NCI-H774 (cell line): ENCODE measurements at places on chromosomes 1 and 21.
A peak's percentile ranks its signal among the peaks of the same experiment; 100 is the strongest.

- no peak for DNase-seq
These were observed 1020.2 kb downstream of the TTLL7 start for GRCh38 chr1:82978461-82979324.

- no peak for DNase-seq
These were observed 104.7 kb downstream of the DISC1 start for GRCh38 chr1:231731268-231731667.

DNA sequence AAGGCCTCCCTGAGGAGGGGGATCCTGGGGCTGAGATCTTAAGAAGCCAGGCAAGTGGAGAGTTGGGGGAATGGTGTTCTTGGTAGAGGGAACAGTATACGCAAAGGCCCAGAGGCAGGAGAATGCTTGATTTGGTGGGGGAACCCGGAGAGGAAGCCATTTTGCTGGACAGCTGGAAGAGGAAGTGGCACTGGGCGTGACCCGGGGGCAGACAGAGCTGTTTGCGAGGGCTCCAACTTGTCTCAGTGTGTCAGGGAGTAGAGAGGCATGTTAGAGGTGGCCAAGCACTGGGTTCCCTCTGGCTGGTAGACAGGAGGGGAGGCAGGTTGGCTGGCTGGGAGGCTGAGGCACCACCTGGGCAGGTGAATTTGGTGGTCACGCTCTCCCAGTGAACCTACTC is 96.3 kb upstream of the ACTL8 start:
- no peak for DNase-seq

DNA sequence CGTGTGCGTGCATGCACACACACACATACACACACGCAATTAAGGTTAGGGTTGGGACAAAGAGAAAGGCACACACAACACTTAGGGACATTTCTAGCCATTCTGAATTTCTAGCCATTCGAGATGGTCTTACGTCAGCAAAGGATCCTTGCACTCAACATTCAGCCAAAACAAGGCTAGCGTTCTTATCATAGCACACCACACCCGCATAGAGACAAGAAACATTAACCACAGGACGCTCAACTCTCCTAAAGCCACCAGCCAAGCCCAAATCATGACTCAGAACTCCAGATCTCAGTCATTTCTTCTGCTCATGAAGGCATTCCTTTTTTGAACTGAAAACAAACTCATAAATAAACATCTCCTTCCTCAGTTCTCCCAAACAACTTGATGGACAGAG is 106.8 kb downstream of the LMO4 start:
- no peak for DNase-seq

DNA sequence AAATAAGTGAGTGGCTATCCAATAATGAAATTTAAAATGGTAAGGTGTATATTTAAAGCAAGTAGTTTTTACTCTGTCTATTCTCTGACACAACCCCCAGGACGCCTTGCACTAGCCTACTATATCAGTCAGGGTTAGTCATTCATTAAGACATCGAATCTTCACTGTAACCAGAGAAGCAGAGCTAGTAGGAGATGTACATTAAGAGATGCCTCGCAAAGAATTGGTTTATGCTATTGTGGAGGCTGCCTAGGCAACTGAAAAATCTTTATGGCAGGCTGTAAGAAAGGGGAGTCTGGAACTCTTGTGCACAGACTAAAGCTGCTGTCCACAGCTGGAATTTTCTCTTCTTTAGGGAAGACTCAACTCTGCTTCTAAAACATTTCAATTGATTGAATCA is 28.8 kb downstream of the NTNG1 start:
- no peak for DNase-seq

DNA sequence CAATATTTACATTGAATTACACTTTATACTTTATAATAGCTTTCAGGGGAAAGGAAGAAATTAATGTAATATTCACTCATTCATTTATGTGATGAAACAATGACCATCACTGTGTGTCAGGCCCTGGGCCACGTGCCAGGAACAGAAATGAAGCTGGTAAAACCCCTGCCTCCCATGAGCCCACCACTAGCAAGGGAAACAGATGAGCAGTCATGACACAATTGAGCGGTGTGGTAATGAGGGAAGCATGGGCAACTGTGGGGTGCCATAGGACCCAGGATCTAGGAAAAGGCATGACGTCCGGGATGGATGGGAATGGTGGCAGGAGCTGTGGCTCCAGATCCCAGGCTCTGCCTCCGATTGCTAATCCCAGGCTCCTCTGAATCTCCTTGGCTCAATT is 17.0 kb upstream of the SLC5A9 start:
- no peak for DNase-seq

GRCh38 chr1:109508873-109509175 is 703 bp downstream of the AMIGO1 start:
- DNase-seq: no peak

DNA sequence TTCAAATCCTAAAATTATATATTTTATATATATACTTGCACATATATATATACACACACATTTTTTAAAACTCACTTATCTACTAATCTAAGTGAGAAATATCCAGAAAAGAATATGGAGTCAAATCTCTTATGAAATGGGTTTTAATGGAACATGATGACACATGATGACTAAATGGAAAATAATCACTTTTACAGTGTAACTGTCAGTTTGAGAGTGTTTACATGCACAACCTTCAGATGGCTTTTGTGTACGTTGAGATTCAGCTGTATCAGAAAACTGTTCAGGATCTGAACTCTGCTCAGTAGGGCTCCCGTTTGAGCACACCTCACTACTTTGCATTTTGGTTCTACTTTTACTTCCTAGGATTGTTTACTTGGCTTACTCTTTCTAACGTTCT is 189.8 kb downstream of the DNAH14 start:
- no peak for DNase-seq

- DNase-seq: peak; percentile 57
These were observed at the start of gene DISP3 for GRCh38 chr1:11478571-11479374. DISP3 (plus strand) TSS chr1:11479155; CDS start chr1:11500993, 21,838 bp downstream.

GRCh38 chr1:51912881-51913280 is 34.4 kb upstream of the NRDC start:
- no peak for DNase-seq

DNA sequence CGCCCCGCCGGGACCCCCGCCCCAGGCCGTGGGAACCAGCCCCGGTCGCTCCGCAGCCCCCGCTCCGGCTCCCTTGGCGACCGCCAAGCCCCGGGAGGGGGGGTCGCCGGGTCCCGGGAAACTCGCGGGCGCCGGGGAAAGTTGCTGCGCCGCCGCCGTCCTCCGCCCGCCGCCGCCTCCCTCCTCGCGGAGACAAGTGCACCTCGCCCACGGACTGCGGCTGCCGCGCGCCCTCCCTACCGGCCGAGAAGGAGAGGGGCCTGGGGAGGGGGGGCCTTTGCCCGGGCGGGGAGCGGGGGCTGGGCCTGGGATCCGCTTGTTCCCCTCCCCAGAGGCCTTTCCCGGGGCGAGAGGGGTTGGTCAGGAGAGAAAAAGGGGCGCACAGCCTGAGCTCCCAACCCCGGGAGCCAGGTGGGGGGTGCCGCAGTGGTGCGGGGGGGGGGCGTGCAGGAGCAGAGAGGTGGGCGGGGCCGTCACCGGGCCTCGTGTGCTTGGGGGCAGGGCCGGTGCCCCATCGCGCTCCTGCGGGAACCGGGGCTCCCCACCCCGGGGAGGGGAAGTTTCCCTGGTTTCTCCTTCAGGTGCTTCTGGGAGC is 592 bp downstream of the AGRN start:
- DNase-seq: no peak

- DNase-seq: no peak
These were observed 10.0 kb upstream of the RYR2 start for GRCh38 chr1:237032029-237032428.

GRCh38 chr1:24316645-24317044 is 2.5 kb upstream of the GRHL3 start:
- no peak for DNase-seq

- no peak for DNase-seq
These were observed 15.2 kb downstream of the GPR161 start for GRCh38 chr1:168121401-168122011.

DNA sequence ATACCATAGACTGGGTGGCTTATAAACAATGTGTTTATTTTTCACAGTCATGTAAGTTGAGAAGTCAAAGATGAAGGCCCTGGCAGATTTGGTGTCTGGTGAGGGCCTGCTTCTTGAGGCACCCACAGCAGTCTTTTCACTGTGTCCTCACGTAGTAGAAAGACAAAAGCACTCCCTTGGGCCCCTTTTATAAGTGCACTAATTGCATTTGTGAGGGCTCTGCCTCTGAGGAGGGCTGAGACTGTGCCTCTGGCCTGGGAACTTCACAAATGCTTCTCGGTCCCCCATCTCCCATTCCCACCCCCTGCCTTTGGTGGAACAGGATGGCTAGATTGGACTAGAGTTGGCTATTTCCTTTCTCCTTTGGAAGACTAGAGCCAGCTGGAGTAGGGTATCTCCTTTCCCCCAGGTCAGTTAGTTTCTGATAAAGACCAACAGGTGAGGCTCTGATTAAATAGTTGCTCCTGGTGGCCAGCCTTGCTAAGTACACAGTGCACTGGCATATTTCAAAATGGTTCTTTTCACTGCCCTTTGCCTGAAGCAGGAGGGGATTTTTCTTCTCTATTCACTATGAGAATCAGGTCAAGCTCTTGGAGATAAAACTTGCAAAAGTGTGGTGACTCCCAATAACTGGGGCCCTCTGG is 82.9 kb downstream of the PLPPR4 start:
- no peak for DNase-seq

GRCh38 chr1:174153085-174153824 is 6.1 kb upstream of the RABGAP1L start:
- DNase-seq: no peak

DNA sequence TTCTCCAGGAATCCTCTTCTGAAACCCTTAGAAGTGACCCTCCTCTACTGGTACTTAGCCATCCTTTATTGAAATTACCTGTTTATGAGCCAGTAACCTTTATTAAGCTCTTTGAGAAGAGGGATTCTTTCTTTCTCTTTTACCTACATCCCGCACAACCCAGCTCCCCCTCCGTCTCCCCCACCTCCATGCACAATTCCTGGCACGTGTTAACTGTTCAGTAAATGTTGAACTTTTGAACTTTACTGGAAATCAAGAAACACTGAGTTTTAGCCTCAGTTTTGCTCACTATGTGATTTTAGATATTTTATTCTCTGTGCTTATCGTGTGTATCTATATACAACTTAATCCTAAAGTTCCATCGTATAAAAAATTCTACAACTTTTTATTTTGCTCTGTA is 1.8 kb downstream of the TMED5 start:
- DNase-seq: no peak

DNA sequence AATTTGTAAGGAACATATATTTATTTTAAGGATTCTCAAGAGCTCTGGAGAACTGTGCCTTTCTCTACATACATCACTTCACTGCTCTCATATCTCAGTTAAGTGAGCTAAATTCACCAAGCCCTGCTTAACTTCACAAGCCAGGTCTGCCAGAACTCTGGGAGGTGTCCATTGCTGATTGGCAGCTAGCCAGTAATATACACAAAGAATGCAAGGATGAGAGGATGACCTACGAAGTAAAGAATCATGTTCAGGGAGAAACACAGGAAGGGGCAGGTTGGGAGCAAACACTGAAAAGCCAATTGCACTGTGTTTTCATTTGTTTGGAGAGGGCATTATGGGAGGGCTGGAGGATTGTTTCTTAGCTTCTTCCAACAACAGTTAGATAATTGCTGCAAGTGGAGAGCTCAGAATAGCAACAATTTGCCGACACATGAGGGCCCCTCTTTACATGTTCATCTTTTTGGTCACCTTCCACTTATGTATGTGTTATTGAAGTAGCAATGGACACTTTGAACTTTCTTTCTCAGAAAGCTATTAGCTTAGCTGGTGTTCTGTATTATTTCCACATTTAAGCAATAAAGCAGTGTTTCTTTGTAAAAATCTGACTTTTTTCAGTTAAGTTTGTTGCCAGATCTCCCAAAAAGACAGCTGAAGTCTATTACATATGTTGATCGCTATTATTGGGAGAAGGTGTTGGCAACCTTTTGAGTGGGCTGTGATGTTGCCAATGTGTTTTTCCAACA is 254.8 kb downstream of the LTN1 start:
- DNase-seq: peak; percentile 16

- no peak for DNase-seq
These were observed 21.9 kb upstream of the ALDH4A1 start for GRCh38 chr1:18924221-18924691.

DNA sequence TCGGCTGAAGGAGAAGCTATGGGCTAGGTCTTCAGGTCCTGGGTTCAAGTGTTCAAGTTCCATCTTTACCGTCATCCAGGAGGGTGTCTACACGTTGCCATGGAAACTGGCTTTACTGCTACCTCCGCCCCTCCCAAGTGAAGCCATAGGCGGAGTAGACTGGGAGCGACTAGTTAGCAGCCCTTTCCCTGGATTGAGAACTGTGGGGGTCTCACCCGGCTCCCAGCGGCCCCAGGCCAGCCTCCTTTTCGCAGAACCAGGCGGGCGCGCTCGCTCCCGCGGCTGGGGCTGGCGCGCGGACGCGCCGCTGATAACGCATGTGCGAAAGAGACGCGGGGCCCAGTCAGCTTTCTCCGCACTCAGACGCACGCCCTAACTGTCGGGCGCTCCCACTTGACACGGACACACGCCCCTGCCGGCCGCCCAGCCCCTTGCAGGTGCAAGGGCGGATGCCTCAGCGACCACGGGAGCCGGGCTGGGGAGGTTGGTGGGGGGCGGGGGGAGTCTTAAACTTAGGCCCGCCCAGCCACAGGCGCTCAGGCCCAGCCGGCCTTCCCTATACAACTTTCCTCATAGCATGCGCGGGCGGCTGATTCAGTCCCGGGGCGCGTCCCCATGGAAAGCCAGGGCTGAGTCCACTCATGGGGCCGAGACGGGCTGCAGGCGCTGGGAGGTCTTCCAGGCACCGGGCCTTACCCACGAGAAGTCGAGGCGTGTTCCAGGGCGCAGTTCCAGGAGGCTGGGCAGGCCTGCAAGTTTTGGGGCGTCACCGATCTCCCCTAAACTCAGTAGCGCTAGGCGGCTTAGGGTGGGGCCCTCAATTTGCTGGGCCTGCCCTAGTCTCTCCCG is 7.4 kb downstream of the EFNA4 start:
- peak; percentile 77 for DNase-seq

DNA sequence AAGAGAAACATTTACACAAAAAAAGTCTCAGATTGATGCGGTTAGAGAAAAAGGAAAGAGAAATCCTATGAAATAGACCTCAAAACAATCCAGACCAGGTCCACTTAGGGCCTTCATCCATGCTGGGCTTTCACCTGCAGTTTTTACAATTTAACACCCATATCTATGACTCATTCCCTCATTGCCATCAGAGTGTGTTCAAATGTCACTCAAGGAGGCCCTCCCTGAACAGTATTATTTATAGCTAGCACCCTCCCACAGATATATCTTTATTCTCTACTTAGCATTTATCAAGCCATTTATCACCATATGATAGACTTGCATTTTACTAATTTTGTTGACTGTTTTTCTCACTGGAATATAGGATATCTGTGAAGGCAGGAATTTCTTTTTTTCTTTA is 824 bp upstream of the KRTAP21-3 start:
- DNase-seq: no peak

DNA sequence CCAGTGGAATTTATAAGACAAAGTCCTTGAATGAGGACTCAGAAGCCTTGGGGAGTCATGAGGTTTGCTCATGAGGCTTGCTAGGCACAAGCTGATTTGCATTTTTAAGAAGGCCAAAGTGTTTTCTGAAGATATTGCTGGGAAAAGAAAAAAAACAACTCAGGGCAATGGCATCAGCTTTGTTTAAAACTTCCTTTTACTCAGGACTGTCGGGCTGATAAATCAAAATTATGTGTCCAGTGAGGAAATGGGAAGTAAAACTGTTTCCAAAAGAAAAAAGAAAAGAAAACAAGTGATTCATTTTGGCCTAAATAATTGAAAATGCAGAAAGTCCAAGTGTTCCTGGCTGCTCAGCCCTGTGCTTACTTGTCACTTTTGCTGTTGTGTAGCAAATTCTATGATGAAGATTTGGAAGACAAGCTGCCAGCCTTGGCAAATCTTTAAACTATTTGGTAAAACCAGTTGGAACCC is 282.4 kb downstream of the HLX start:
- no peak for DNase-seq
